Right lobe of liver (tissue), 6 donors: ENCODE measurements at places on chromosomes 16 and 17.

- DNase-seq = no peak
These were observed 52.5 kb downstream of the SHISA6 start for GRCh38 chr17:11293480-11293879.

DNA sequence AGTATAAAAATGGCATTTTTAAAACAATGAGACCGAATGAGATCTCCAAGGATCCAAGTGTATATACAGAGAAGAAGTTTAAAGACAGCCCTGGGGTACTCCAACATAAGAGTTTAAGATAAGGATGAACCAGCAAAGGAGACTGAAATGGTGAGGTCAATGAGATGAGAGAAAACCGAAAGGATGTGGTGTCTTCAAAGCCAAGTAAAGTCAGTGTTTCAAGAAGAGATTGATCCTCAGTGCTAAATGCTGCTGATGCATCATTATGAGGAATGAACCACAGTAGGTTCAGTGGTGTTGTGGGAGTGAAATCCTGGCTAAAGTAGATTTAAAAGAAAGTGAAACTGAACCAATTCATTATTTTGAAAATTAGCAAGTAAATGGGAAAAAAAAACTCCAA, 38.1 kb upstream of the NLK start:
- DNase-seq = no peak

DNA sequence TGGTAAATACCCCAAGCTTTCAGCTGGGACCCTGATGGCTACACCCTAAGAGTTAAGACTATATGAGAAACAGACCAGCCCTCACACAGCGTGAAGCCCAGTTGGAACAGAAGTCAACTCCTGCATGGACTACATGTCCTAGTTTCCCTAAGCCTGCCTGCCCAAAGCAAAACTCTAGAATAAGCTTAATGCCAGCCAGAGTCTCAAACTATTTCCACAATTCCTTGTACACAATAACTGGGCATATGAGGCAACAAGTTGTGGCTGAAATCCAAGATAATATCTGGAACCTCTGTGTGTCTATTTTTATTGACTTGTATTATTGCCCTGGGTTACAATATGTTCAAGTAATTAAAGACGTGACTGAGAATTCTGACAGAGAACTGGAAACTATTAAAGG, 19.4 kb downstream of the MYH10 start:
- no peak for DNase-seq

- DNase-seq = no peak
These were observed 1.8 kb downstream of the SRCIN1 start for GRCh38 chr17:38603786-38604478.

DNA sequence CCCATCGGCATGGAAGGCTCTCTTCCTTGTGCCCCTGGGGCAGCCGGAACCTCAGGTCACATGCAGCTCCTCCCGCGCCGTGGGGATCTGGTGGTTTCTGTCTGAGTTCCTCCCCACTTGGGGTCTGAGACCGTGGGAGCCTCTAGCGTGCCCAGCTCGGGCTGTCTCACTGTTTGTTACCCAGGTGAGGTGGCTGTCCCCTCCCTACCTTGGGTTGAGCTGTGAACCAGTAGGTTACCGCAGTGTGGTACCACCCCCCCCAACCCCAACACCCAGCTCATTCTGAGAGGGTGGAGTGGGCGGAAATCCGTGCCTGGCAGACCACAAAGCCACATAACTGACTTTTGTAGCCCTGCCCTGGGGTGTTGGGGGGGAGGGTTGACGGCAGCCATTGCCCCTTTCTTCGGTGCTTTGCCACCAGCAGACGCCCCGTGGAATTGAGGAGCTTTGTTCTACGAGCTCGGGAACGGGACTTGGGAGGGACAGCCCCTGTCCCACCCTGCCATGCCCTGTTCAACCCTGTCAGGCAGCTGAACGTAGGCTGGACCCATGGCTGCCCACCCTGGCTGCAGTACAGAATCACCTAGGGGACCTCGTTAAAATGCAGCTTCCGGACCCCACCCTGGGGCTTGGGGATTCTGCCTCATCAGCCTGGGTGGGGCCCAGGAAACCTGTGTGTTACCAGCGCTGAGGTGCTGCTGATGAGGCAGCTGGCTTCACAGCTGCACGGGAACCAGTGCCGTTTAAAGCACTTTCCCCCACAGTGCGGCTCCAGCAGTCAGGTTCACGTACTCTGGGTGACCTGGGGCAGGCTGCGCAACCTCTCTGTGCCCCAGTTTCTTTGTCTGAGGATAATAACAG, 18.5 kb downstream of the RAP1GAP2 start:
- DNase-seq = no peak

GRCh38 chr17:72379516-72379915, 258.7 kb downstream of the SOX9 start:
- no peak for DNase-seq

DNA sequence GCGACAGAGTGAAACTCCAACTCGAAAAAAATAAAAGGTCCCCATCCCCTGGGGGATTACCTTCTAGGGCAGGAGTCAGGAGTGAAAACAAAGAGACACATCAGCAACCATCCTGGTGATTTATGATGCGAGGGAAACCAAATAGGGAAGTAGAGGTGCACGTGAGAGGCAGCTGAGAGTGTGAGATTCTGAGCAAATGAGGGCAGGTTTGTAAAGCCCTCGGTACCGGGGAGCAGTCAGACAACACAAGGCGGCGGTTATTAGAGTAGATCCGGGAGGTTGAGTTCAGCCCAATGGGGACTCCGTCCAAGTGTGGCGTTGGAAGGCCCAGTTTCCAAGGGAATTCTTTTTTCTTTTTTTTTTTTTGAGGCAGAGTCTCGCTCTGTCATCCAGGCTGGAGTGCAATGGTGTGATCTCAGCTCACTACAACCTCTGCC, 7.4 kb upstream of the ARMC7 start:
- DNase-seq = no peak

DNA sequence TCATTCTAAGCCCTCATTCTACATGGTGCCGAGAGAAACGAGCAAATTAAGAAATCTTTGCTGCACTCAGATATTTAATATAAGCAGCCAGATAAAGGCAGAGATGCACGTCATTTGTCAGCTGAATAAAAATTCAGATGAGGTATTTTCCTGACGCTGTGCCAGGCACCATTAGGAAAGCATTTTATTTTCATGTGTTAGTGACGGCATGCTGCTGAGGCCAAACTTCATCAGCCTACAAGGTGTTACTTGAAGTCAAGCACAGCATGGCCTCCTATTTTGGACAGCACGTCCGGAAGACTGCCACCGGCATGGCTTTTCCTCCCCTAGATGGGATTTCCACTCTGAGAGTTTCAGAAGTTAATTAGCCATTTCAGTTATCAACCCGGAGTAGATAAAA, 70.3 kb downstream of the IRX3 start:
- no peak for DNase-seq
